ENCODE measurements at places on chromosomes 7 and 10.
A peak's percentile ranks its signal among the peaks of the same experiment; 100 is the strongest.

DNA sequence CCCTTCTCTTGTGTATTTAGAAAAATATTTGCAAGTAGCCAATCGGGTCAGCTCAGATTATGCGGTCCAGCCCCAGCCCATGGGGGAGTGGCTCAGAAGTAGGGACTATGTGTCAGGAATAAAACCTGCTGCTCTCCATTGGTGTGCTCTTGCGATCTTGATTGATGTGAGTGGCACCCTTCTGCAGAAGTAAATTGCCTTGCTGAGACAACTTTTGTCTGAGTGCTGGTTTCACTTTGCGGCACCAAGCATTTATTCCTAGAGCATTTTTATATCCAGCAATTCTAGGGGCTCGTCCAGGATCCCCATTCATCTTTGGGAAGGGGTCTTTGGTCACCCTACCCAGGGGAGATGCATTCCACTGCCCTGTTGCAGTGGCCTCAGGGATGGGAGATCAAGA, 26.1 kb upstream of the FAM221A start:
- DNase-seq: no peak

DNA sequence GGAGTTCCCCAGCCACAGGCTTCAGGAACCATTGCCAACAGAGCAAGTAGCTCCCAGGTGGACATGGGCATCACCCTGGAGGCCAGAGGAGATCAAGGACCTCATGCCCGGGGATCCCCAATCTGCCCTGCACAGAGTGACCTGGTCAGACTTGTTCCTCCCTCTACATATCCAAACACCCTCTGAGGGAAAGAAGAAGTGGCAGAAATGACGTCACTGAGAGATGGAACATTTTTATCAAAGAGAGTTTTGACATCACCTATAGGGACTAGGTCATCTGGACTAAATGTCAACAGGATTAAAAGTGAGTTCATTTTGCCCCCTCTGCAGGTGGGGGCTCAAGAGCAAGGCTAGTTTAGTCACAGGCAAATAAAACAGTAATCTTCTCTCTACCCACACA, 273.7 kb downstream of the SKAP2 start:
- DNase-seq: no peak

DNA sequence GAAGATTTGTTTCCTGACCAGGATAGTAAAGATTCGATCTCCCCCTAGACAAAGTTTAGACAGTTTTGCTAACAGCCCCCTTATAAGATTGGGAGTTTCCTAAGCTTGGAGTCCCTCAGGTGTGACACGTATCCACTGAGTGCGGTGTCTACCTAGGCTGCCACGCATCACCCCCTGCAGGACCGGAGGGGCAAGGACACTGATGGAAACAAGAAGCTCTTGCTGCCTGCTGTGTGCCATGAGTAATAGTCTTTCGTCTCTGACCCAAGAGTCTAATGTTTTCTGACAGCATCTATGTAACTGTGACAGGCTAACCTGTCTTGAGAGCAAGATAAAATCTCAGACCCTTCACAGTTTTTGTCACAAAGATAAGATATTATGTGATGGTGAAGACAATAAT, 173.5 kb downstream of the SEMA3E start:
- no peak for DNase-seq

DNA sequence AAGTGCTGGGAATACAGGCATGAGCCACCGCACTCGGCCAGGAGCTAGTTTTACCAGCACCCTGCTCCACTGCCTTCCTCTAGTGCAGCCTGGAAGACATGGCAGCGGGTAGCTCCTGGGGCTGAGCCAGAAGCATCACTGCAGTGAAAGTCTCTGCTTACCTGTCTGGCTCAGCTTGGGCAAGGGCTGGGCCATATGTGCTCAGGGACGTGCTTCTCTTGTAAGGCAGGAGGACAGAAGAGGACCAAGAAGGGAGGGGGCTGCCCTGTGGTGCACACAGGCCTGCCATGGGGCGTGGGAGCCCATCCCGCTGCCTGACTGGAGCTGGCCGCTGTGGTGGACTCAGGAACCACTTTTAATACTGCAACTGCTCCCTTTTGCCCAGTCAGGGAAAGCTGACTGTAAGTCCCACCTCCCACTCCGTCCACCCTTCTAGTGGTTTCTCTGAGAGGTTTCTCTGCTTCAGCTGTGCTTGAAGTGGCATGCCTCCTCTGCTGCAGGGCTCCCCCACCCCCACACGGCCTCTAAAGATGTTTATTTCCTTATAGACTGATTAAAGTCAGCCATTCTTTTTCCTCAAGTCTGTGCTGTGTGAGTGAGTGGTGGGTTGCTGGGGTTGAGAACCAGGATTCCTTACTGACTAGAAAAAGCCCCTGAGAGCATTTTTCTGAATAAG, 25.3 kb upstream of the C10orf95 start:
- DNase-seq: no peak

DNA sequence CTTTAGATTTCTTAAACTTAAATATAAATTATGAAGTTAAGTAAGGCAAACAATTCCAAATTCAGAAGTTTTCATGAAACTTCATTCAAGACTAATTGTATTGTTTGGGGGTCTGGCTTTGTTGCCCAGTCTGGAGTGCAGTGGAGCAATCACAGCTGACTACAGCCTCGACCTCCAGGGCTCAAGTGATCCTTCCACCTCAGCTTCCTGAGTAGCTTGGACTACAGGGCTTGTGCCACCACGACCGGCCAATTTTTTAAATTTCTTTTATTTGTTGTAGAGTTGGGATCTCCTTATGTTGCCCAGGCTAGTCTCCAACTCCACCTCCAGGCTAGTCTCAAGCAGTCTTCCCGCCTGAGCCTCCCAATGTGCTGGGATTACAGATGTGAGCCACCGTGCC, 12.5 kb downstream of the P4HA1 start:
- no peak for DNase-seq

DNA sequence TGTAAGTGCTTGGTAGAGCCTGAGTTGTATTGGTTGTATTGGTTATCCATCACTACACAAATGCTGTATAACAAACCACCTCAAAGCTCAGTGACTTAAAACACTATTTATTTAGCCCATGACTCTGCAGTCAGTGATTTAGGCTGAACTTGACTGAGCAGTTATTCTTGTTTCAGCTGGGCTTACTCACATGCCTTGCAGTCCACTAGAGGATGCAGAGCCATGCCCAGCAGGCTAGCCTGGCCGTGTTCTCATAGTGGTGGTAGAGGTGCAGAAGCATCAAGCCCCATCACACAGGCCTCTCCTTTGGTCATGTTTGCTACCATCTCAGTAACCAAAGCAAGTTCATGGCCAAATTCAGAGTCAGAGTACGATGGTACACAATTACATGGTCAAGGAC, 43.9 kb downstream of the LUC7L2 start:
- no peak for DNase-seq

DNA sequence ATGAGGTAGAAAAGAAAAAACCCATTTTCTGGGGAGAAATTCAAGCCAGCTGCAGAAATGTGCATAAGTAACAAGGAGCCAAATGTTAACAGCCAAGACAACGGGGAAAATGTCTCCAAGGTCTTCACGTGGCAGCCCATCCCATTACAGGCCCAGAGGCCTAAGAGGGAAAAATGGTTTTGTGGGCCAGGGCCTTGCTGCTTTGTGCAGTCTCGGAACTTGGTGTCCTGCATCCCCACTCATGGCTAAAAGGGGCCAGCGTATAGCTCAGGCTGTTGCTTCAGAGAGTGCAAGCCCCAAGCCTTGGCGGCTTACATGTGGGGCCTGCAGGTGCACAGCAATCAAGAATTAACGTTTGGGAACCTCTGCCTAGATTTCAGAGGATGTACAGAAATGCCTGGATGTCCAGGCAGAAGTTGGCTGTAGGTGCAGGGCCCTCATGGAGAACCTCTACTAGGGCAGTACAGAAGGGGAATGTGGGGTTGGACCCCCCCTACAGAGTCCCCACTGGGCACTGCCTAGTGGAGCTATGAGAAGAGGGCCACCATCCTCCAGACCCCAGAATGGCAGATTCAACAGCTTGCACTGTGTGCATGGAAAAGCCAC, 9.0 kb downstream of the ORC5 start:
- no peak for DNase-seq

GRCh38 chr7:128017862-128018845, 13.1 kb downstream of the LRRC4 start:
- no peak for DNase-seq

DNA sequence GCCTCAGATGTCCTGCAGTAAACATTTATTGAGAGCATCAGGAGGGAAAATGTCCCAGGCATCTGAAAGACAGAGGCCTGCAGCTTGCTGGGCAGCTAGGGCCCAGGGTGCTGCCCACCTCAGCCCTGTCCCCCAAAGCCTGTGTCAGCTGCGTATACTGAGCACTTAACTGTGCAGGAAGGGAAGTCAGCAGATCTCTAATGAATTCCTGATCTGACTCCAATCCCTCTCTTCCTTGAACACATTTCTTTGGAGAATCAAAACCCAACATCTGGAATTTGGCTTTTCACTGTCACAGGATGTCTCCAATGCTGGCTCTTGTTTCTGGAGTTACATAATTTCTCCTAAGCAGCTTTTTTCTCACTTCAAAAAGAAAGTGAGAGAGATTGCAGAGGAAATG, 364.7 kb upstream of the NFE2L3 start:
- no peak for DNase-seq

DNA sequence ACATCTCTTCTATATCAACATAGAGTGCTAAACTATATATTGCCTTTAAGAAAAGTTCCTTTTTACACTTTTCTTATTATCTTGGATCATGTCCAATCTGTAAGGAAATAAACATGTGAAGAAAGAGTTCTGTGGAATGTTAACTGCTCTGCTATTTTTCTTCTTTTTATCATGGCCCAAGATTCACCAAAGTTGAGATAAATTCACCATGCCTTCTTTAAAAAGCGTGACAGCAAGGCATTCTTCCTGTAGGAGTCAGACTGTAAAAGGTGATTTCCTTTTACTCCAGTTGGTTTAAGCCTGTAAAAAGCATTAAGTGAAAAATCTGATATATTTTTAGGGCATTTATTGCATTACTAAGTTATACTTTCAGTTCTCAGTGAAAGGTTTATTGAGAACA, 165.7 kb upstream of the FZD1 start:
- peak; percentile 9 for DNase-seq

GRCh38 chr10:43228783-43229207, 38.1 kb downstream of the RASGEF1A start:
- DNase-seq: no peak

- DNase-seq: no peak
Measured at GRCh38 chr10:78578929-78579328, 489.8 kb upstream of the ZMIZ1 start.
